ENCODE measurements at places on chromosomes 1 and 21.

- DNase-seq, result no peak
Observed at GRCh38 chr1:26370591-26371382, 1.8 kb downstream of the ZNF683 start.

- DNase-seq, result no peak
Observed at GRCh38 chr1:5389101-5389885, 602.9 kb downstream of the NPHP4 start.

- no peak for DNase-seq
Observed at GRCh38 chr1:219151467-219151866, 22.2 kb upstream of the LYPLAL1 start.

DNA sequence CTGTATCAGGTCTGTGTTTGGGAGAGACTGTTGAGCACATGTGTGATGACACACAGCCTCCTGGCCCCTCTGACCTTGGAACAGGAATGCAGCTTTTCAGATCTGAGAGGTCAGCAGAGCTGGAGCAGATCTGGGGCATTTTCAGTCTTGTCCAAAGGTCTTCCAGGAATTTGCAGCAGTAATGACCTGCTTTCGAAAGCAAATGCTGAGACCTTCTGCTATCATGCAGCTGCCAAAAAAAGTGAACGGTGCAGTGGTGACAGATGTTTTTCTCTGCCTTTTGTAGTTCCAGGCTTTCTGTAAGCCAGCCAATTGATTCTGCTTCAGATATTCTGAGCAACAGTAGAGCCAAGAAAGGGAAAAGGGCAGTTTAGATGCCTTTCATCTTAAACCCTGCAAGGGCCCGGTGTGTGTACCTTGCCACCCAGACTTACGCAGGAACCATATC is 137.8 kb upstream of the COA6 start:
- DNase-seq, result no peak

DNA sequence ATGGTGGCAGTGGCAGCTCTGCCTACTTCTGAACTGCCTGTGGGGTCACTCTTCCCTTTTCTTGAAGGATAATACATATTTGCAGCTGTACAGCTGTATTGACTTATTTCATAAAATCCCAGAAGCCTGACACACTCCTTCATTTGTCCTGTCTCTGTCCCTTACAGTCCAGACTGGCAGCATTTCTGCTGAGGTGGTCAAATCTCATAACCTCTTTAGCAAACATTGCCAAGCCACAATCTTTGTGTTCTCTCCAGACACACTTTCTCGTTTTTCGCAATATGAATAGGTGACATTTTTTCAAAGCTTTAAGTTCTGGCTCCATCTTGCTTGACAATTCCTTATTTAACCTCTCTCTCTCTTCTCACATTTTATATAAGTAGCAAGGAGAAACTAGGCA is 15.2 kb downstream of the LY9 start:
- DNase-seq, result no peak

DNA sequence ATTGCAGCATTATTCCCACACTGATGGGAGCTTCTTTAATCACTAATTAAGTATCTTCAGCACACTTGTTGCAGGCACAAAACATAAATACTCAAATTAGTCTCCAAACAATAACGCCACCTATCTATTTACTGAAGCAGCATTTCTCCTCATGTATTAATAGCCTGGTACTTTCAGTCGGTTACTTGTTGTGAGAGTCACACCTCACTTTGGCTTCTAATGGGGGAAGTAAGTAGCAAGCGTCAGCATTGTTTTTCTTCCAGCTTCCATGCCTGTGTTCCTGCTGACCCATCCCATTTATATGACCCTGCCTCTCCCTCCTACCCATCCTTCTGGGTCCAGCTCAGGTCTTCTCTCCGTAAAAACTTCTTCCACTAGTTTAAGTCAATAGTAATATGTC is 31.9 kb upstream of the DENND1B start:
- no peak for DNase-seq

- no peak for DNase-seq
Observed at GRCh38 chr1:242827538-242827937, 303.0 kb upstream of the PLD5 start.

- DNase-seq, result no peak
Observed at GRCh38 chr1:6627841-6628545, 3.3 kb downstream of the THAP3 start.

DNA sequence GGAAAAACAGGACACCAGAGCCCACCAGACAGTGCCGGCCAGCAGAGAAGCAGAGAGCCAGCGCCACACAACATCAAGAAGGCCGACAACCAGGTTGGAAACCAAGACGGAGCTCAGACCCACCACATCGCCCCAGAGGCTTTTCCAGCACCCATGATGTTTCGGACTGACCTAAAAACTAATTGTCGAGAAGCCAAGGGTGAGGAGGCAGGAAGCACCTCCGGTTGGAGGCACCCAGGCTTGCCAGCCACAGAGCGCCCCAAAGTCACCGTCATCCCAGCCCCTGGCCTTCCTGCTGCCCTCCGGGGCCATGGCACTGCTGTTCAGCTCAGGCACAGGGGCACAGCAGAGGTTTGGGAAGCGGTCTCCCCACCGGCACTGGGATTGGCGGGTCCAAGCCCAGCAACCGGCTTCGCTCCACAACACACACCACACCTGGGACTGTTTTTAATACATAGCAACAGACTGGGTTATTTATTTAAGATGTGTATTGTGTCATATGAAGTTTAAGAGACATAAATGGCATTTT is 67.2 kb downstream of the SLC37A1 start:
- DNase-seq, result no peak

- no peak for DNase-seq
Observed at GRCh38 chr1:186615332-186615731, 64.9 kb downstream of the PTGS2 start.

- no peak for DNase-seq
Observed at GRCh38 chr1:18511149-18511873, 30.6 kb downstream of the KLHDC7A start.

DNA sequence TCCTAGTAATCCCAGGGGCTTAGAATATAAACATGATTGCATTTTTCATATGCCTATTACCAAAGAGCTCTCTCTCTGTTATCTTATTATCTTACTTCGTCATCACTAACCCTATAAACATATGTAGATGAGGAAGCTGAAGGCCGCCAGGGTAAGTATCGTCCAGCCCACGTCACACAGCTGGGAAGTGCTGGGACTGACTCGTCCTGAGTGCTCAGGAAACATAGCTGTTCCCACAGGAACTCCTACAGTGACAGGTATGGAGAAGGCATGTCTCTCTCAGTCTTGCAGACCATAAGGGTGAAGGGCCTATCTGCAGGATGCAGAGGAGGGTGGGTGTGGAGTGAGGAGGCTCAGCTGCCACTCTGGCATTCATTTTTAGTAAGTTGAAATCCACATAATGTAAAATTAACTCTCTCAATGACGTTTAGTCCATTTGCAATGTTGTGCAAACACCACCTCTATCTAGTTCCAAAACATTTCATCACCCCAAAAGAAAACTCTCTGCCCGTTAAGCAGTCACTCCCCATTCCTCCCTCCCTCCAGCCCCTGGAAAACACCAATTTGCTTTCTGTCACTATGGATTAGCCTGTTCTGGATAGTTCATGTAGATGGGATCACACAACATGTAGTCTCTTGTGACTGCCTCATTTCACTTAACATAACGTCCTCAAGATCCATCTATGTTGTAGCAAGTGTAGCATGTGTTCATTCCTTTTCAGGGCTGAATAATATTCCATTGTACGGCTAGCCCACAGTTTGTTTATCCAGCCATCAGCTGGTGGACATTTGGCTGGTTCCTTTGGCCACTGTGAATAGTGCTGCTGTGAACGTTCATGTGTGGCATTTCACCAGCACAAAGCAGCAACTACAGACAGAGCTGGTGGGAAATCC is 68.3 kb downstream of the TCP10L start:
- DNase-seq, result no peak

- DNase-seq, result no peak
Observed at GRCh38 chr1:30263888-30264671, 459.3 kb downstream of the MATN1 start.

DNA sequence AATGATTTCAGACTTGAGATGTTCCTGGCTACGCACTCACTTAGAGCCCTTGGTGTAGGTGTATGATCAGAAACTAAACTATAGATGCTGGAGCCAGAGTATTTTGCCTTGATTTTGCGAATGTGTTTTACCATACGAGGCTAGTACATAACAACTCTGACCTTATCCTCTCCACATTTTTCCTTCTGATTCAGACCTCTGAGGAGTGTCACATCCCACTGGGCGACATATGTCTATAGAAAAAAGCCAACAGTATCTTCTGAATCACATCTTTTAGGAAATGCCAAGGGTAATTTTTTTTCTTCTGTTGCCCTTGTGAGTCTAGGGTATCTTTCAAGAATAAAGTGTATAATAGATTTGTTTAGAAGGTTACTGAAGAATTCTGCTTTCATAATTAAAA is 49.6 kb downstream of the AK4 start:
- no peak for DNase-seq

DNA sequence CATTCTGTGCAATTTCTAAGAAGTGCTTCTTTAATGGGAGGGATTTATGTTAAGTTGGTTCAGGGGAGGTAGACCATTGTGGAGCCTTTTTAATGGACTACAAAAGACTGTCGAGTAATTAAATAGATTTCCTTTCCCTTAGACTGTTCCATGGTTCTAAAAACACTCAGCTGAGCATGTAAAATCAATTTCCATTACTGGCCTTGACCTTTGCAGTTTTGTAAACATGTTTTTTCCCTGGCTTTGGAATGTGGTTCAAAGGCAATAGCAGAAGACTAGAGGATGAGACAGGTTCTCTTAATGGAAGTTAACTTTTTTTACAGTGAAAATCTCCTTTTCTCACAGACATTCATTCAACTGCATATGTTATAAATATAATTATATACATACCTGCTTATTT is 37.6 kb upstream of the BTG3 start:
- DNase-seq, result no peak

GRCh38 chr1:228292609-228292911 is 84.7 kb downstream of the OBSCN start:
- DNase-seq, result no peak

- no peak for DNase-seq
Observed at GRCh38 chr1:64692911-64693310, 52.0 kb upstream of the RAVER2 start.

DNA sequence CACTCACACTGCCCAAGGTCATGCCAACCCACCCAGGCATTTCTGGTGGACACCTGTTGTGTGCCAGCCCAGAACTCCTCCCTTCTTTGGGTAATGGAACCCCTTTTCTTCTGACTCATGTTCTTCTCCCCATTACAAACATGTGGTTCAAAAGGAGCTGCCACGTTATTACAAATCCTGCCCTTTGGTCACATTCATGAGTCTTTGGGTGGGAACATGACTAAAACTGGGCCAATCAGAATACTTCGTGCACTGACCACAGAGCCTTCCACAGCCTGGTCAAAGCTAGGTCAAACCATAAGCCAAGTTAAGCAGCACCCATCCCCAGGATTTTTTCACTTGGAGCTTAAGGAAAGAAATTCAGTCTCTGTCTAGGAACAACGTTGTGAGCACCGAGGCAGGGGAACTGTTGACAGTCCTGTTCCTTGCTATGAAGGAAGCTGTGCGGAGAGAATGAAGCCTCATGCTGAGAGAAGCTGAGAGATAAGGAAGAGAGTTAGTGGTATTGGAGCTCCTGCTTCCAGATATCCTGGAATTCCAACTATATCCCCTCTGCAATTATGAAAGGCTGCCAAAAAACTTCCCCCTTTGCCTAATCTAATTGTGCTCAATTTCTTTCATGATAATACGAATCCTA is 46.8 kb upstream of the DIPK1A start:
- no peak for DNase-seq

- no peak for DNase-seq
Observed at GRCh38 chr1:204146965-204147364, 4.9 kb downstream of the ETNK2 start.
